Fibroblast of the conjunctiva (primary cell): ENCODE measurements at places on chromosomes 6 and 20.
A peak's percentile ranks its signal among the peaks of the same experiment; 100 is the strongest.

DNA sequence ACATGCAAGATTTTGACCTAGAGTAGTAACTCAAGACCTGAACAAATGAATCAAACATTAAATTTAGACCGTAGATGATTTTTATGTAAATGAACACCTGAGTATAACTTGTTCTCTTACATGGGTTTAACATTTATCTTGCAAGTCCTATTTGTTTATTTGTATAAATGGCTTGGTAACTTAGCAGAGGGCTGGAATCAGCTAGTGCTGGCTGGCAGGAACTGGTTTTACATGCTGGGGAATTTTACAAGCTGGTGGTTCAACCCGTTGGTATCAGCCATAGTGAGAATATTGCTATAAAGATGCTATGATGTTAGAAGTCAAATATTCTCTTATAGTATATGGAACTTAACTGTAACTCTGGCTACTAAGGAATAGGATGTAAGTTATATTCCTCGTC lies 8.9 kb downstream of the SLC22A2 start:
- no peak for DNase-seq

GRCh38 chr20:36808317-36809257 lies 35.0 kb upstream of the DSN1 start:
- DNase-seq: peak; percentile 53

GRCh38 chr6:159939591-159940016 lies 29.3 kb upstream of the IGF2R start:
- no peak for DNase-seq

DNA sequence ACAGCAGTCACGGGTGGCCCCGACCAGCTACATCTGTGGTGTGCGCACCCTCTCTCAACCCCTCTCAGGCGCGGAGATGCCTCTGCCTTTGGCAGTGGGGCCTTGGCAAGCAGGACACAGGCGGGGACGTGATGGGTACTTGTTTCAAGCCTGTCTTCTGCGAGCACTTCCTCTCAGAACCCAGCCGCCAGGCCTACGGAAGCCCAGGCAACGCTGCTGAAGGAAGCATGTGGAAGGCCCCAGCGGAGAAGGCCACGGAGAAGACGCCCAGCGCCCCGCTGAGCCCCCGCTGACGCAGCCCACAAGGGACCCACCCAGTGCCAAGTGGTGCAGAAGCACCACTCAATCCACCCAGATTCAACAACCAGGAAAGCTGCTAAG lies 13.0 kb downstream of the SERPINB6 start:
- no peak for DNase-seq

DNA sequence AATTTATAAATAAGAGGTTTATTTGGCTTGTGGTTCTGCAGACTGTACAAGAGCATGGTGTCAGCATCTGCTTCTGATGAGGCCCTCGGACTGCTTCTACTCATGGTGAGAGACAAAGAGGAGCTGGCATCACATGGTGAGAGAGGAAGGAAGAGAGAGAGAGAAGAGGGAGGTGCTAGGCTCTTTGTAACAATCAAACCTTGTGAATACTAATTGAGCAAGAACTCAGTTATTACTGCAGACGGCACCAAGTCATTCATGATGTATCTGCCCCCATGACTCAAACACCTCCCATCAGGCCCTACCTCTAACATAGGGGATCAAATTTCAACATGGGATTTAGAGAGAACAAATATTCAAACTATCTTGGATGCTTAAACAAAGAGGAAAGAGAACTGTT lies 6.3 kb upstream of the SIRPG start:
- DNase-seq: no peak

DNA sequence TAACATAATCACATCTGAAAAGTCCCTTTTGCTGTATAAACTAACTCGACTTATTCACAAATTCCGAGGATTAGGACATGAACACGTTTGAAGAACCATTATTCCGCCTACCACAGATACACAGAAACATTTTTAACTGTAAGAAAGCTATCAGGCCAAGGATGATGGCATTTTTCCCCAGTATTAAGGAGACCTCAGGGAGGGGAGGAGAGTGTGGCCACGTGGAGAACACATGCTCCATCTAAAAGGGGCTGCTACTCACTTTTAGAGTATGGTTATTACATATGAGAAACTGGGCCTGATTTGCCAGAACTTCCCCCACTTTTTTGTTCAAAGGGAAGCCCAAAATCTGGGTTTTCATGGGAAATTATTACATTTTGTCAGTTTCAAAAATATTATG lies 153.4 kb downstream of the EYA2 start:
- no peak for DNase-seq

DNA sequence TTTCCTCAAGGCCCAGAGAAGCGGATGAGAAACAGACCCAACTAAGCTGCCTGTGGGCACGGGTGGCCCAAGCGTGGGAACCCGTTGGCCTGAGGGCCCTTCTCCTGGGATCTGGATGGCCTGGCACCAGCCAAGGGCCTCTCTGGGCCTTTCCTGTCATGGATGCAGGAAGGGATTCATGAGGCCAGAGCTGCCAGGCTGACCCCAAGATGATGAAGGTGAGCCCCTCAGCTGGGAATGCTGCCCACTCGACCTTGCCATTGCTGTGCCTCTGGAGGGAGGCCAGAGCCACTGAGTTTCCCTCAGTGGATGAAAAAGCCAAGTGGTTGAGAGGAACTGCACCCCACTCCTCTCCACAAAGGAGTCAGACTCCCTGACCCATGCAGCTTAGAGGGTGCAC lies 171.2 kb downstream of the VEGFA start:
- DNase-seq: no peak

- no peak for DNase-seq
Observed at GRCh38 chr6:2184700-2185455, 60.5 kb downstream of the GMDS start.

DNA sequence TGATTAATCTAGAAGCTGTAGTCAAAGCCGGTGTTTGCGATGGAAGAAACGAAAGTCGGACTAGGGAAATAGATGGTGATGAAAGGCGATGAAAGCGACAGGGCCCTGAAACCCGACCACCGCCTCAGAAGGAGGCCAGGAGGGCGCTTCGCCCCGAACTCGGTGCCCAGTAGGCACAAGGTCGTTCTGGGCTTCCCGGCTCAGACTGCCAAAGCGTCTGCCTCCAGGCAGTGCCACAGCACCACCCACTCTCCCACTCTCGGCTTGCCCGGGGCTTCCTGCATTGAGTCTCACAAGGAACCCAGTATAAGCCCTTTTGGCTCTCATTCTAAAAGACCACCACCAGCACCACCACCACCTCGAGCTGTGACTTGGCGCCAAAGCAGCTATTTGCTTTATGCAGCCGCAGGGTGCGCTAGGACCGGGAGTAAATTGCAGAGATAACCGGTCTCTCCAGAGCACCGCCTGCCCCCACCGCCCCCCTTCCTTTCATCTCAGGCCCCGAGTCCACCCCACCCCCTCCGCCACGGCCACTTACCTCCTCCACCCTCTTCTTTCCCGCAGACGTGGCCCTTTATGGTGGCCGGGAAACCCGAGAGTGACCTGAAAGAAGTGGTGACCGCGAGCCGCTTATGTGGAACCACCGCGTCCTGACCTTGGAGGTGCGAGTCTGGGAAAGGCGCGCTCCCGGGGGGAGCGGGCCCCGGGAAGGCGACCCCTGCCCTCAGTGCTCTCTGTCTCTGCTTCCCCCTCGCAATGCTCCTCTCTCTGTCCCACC lies 2.4 kb downstream of the TCF21 start:
- DNase-seq: no peak

GRCh38 chr6:84151669-84152068 lies 75.8 kb downstream of the CEP162 start:
- no peak for DNase-seq

- no peak for DNase-seq
Observed at GRCh38 chr6:106963544-106963943, 11.0 kb downstream of the CD24 start.

- no peak for DNase-seq
Observed at GRCh38 chr6:100057941-100058340, 63.9 kb upstream of the MCHR2 start.

- no peak for DNase-seq
Observed at GRCh38 chr6:16712255-16712930, 48.9 kb downstream of the ATXN1 start.

- no peak for DNase-seq
Observed at GRCh38 chr20:46991880-46992639, 97.4 kb downstream of the EYA2 start.

GRCh38 chr6:53347921-53348370 lies 804 bp downstream of the ELOVL5 start:
- peak; percentile 43 for DNase-seq

- no peak for DNase-seq
Observed at GRCh38 chr20:35225319-35226125, 968 bp upstream of the MMP24 start.

GRCh38 chr6:136963259-136963658 lies 41.2 kb downstream of the SLC35D3 start:
- DNase-seq: no peak

DNA sequence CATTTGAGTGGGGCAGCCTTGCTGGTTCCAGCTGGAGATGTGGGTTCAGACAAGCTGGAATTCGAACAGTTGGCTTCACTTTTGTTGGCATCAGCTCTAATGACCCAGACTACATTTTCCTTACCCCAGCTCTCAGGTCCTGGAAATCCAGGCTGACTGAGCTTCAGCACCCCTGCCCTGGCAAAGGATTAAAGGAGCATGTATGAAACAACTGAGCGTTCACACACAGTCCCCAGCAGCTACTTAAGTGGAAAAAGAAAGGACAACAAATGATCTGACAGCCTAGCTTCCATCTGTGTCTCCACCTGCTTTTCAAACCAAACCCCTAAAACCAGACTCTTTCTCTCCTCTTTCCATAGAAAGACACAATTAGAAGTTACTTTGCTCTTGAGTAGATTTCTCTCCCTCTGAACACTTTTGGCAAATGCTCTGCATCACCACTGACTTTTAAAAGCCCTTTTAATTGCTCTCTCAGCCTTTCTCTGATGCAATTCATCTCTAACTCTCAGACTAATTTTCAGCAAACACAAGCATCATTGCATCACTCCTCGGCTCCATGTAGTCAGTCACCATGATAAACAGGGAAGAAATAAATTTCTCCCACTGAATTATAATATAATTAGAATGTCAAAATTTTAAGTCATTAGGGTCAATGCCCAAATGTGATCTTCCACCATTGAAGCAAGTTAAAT lies 28.1 kb downstream of the ROS1 start:
- DNase-seq: peak; percentile 5

DNA sequence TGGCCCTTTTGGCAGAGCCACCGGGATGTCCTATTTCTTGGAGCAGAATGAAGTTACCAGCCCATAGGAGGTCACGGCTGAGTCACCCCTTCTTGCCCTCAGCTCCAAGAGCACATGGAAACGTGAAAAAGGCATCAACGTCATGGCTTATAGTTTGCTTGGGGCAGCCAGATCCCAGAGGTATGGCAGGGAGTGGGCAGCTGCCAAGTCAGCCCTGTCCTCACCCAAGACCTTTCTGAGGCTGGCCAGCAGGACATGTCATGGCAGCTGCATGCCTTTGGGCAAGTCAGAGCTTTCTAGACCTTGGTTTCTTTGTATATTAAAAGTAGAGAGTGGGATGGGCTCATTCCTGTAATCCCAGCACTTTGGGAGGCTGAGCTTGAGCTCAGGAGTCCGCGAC lies 8.2 kb upstream of the MDFI start:
- no peak for DNase-seq

GRCh38 chr6:144957236-144957937 lies 672.3 kb downstream of the UTRN start:
- no peak for DNase-seq

DNA sequence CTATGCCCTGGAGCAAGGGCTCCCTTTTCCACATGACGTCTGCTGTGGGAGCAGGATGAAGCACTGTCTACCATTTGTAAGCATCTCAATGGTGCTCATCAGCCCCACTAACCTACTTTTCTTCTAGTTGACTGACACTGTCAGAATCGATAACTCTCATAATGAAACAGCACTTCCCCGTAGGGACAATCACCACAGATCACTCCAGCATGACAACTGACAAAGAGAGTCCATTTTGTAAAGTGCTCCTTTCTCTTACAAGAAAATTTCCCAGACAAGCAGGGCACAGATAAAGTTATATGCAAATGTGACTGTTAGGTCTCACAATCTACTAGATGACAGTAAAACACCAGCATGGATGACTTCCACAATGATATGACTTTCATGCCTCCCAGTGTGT lies 46.4 kb downstream of the HEBP2 start:
- no peak for DNase-seq

DNA sequence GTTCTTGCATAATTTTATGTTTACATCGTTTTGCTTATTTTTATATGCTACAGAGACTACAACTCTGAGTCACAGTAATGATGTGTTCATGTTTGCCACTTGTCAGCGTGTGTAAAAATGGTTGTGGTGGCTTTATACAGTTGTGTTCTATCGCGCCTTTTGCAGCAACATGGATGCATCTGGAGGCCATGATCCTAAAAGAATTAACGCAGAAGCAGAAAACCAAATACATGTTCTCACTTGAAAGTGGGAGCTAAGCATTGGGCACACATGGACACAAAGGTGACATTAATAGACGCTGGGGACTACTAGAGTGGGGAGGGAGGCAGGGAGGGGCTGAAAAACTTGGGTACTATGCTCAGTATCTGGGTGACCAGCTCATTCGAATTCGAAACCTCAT lies 996 bp upstream of the SEC23B start:
- DNase-seq: no peak

DNA sequence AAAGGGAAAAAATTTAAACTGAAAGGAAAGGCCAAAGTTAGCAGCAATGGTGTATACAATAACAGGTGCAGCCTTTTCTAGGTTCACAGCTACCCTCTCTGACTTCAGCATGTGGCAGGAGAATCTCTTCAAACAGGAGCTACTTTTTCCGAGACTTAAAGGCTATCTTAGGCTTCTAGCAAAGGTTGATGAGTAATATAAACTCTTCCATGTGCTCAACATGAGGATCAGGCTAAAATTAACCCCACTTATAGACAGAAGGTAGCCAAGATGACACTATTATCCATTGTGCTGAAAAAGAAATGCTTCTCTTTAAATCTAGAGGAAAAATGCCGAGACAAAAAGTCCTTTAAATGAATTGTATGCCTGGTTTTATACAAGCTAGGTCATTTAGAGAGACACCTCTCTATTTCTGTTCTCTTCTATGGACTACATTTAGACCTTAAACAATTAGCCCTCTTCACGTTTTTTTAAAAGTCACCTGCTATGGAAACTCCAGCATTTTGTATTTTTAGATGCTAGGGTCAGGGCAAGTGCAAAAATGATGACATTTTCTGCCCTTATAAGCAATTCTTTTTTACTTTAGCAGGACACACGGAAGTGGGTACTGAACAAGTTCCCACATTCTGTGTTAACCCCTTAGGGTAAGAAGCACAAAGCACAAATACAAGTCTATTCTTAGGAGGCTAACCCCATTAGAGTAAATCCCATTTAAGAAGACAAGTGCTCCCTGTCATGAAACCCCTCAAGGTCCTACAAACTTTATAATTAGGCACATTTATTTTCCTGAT lies 216.8 kb upstream of the CITED2 start:
- DNase-seq: no peak
